ENCODE measurements at places on chromosomes 7 and 10.

- DNase-seq = peak; percentile 21
These were observed 372.5 kb downstream of the SDK1 start for GRCh38 chr7:3673524-3673923.

GRCh38 chr10:96421995-96422394, 63.2 kb upstream of the OPALIN start:
- no peak for DNase-seq

- DNase-seq = no peak
These were observed 670 bp downstream of the RCC1L start for GRCh38 chr7:75072981-75073283.

DNA sequence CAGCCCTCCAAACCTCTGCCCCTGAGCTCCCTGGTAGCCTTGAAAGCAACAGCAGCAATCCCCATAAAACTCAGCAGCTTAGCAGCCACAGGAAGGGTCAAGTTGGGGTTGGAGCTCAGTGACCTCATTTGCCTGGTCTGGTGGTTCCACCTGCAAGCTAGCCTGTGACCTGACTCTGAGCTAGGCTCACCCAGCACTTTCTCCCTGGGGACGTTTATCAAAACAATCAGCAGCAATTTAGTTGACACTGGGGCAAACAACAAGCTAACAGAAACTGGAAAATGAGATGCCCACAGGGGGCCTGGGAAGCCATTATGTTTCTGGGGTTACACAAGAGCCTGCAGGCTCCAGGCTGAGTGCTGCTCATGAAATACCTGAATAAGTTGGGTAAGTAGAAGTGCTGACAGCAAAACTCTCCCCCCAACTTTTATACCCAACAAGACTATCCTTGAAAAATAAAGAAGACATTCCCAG, 22.4 kb upstream of the CRYGN start:
- no peak for DNase-seq

GRCh38 chr7:81719865-81720264, 50.0 kb downstream of the HGF start:
- no peak for DNase-seq

GRCh38 chr10:119620241-119621077, 23.7 kb upstream of the TIAL1 start:
- peak; percentile 73 for DNase-seq

DNA sequence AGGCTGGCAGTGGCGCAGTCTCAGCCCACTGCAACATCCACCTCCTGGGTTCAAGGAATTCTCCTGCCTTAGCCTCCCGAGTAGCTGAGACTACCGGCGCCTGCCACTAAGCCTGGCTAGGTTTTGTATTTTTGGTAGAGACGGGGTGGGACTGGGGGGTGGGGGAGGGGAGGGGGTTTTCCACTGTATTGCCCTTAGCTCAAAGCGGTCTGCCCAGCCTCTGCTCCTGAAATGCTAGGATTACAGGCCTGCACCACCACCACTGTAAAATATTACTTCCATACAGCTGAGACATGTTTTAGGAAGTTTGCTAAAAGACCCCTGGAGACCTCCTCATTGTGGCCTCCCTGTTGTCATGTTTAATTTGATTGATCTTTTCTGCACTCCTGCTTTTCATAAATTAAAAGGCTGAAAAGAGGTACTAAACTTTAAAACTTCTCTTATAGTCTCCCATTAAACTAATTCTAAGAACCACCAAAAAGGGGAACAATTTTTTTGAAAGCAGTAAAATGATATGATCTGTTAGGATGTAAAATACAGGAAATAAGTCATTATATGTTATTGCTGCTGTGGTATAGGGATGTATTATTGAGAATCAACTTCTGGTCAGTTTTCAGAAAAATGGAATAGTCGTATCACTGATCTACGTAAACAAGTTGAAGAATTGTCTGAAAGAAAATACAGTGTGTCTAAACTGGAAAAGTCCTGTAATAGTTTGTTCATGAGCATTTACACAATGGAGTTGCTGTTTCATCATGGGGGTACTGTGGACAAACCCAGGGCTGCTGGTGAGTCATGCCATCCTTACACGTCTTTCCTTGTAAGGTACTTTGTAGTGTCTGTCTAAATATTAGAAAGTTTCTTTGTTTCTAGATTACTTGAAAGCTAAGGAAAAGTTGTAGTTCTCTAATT, 72.9 kb upstream of the TMEM248 start:
- peak; percentile 56 for DNase-seq

DNA sequence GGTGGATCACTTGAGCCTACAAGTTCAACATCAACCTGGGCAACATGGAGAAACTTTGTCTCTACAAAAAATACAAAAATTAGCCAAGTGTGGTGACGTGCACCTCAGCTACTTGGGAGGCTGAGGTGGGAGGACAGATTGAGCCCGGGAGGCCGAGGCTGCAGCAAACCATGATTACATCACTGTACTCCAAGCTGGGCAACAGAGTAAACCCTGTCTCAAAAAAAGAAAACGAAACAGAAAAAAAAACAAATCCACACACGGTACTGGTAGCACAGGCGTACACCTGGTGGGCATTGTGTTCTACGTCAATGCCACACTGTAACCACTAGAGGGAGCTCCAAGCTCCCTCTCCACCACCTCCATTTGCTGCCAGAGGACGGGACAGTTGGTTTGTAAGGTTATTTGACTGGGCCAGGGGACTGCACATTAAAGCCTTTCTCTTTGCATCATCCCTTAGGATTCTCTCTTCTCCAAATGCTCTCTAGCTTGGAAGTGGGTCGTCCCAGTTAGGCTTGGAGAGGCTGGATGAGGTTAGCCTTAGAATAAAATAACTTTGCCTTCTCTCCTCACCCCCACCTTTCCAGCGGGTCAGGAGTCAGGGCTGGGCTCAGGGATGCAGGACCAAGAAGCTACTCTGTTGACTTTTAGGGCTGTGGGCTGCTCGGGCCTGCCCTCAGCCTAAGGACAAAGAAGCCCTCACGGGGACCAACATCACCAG, 130.8 kb downstream of the SORBS1 start:
- DNase-seq = peak; percentile 58

DNA sequence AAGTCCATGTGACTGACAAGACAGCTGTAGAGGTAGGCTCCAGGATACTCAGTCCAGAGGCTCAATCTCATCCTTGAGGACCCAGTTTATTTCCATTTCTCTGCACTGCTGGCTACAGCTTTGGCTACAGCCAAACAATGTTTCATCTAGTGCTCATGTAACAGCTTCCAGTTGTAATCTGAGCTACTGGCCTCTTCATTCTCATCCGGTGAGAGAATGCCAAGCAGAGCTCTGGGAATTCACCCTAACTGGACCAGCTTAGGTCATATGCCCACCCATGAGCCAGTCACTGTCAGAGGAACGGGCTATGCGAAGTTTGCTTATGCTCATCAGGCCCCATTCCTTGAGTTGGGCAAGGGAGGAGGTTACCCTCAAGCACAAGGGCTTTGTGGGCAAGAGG, 192.9 kb downstream of the EVX1 start:
- peak; percentile 13 for DNase-seq

DNA sequence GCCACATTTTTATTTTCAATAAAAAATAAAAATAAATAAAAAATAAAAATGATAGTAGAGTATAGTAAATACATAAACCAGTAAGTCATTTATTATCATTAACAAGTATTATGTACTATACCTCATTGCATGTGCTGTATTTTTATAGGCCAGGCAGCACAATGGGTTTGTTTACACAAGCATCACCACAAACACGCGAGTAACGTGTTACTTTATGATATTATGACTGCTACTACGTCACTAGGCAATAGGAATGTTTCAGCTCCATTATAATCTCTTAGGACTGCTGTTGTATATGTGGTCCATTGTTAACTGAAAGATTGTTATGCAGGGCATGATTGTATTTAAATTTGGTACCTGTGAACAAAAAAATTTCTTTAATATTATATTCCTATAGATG, 20.8 kb upstream of the SDHAF3 start:
- DNase-seq = no peak

GRCh38 chr10:132068431-132069121, 2.8 kb downstream of the JAKMIP3 start:
- no peak for DNase-seq
